ENCODE measurements at places on chromosomes 4 and X. TPM values are rescaled to one million over a fixed set of nuclear protein-coding genes. Genes with fewer than 3 reads are reported as not detected.

Gene BST1
- total RNA-seq = 4.3 TPM

Gene FGF13
- total RNA-seq = 1.1 TPM

Gene GIMD1
- not detected for total RNA-seq

Gene SSX2
- total RNA-seq = not detected

Gene LRAT
- 0.32 TPM for total RNA-seq

DNA sequence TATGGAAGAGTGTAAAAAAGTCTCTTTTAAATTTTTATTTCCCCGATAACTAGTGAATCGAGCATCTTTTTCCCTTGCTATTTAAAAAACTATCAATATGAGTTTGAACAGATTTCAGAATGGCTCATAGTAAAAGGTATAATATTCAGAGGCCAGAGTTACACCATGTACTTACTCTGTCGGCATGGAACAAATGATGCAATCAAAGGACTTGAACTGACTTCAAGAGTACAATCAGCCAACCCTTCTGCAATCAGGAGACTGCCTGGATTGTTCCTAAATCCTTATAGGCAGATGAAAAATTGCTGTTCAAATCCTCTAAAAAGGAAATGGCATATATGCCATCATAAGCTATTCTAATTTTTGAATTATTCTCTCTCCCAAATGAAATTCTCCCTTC is 273.3 kb downstream of the SH2D1A start:
- no peak for DNase-seq

DNA sequence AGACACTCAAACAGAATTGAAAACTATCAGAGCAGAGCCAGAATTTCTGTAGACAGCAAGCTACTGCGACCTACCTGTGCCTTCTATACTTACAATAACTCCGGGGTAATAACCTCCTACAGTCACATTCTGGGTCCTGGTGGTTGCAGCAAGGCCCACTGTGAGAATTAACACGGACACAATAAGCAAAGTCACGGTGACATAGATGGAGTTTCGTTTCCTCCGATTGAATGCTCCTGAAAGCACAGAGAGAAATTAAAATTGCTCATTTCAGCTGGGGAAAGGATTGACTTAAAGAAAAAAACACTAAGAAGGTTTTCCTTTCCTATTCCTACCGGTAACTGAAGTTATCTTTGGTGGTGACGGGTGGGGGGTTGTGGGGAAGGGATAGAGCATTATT is 7.0 kb downstream of the TMEM255A start:
- DNase-seq = no peak

DNA sequence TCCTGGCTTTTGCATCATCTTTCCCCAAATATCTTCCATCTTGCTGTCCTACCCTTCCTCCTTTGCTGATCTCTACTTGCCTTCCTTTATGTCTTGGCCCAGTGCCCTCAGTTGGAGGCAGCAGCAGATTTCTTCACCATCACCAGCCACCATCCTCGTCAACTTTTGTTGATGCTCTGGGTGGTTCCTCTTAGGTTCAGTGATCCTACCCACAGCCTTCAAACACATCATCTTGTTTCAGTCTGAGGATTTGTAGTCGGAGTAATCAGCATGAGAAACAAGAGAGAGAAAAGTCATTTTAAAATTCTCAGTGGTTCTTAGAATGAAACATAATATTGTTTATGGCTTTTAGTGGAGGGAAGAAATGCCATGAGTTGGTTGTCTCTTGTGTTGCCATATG is 65.8 kb downstream of the FTHL17 start:
- DNase-seq = no peak
